ENCODE measurements at places on chromosomes 12 and 14. TPM values are rescaled to one million over a fixed set of nuclear protein-coding genes. Genes with fewer than 3 reads are reported as not detected.
A peak's percentile ranks its signal among the peaks of the same experiment; 100 is the strongest.

DNA sequence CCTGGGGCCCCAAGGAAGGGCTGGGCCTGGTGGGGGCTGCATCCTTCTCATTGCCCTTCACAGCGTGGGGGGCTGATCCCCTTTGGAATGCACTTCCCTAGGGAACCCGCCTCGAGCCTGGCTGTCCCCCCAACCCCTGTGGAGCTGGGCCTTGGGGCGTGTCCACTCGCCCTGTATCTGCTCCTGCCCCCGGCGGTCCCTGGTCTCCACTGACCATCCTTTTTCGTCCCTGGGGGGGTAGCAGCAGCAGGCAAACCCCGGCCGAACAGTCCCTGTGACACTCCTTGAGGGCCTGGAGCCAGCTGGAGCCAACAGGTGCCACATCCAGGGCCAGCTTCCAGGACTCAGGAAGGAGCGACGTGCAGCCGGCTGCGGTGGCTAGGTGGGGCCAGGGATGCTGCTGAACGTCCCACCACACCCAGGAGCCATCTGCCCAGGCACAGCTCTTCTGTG lies 9.4 kb upstream of the GPR132 start:
- DNase-seq = no peak

IL22 gene
- not detected for total RNA-seq

GRCh38 chr12:93689076-93689834 lies 12.1 kb downstream of the CRADD start:
- DNase-seq = no peak

DNA sequence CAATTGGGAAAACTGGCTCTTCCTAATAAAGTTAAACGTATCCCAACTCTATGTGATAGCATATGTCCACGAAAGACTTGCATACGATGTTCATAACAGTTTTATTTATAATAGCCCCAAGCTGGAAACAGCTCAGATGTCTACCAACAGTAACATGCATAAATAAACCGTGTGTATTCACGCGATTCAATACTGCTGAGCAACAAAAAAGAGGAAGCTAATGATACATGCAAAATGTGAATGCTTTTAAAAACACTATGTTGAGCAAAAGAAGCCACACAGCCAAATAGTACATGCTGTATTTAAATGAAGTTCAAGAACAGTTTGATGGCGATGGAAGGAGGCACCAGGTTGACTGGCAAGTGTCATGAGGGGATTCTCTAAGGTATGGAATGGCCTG lies 55.7 kb downstream of the TRIM9 start:
- DNase-seq = no peak

DNA sequence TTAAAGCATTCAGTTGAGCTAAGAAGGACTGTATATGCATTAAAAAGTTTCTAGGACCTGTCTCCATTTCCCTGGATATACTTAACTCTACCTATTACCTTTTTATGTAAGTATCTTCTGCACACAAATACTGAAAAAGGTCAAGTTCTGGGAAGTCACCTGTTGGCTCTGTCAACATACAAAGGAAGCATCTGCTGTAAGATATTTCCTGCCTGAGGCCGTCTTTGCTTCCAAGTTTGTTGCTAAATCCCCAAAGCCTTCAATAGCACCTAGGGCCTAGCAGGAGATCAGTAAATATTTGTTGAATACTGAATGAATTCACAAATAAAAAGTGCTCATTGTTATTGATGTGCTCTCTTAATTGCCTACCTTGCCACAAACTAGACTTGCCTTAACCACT lies 188.4 kb downstream of the DUSP6 start:
- no peak for DNase-seq

GRCh38 chr14:104998801-104999200 lies 13.2 kb downstream of the CLBA1 start:
- no peak for DNase-seq

DNA sequence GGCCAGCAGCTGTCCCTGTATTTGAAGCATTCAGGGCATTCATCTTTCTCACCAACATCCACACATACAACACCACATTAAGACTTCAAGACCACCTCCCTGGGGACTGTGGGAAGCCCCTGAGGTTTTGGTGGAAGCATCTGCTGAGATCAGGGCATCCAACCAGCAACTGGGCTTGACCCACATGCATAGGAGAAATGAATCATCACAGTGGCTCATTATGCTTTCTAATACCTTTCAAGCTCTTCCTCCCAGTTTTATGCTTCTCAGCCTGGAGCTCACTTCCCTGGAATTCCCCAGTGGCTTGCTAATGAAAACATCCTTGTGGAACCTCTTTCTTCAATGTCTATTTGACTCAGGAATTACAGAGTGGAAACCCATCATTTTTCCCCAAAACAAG lies 21.4 kb upstream of the CMKLR1 start:
- peak; percentile 87 for DNase-seq

GRCh38 chr12:132637811-132638210 lies 19.2 kb downstream of the P2RX2 start:
- no peak for DNase-seq

P3H3 gene
- total RNA-seq = 24.1 TPM

- DNase-seq = peak; percentile 78
Measured at GRCh38 chr14:34252227-34252626, 209.8 kb downstream of the SPTSSA start.

- peak; percentile 43 for DNase-seq
Measured at GRCh38 chr14:54420478-54421142, 20.6 kb downstream of the CNIH1 start.

DNA sequence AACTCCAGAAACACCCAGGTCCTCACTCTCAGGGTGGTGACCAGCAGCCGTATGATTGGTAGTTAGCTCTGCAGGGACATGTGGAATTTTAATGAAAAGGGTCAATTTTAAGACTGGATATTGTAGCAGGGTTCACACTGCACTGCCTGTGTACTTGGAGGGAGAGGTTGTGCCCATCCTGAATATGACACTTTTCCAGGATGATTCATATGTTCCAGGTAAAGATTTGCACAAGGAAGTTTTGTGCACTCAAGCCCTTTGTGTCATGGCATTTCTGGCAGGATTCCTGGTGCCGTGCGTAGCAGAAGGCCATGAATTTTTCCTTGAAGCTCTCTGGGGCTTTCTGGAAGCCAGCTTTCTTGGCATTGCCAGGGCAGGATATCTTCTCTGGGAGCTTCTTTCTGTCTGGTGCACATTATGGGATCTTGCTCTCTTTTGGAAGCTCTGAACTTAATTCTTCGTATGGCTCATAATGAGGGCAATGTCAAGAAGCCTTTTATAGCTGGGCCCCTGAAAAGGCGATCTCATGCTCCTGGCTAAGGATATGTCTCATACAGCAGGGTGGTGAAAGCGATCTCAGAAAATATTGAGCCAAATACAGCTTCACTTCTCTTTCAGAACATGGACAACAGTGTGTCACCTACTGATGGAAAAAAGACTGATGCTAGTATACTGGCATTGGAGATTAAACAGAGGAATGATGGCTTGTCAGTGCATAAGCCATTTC lies 1133.9 kb downstream of the AACS start:
- no peak for DNase-seq

- DNase-seq = no peak
Measured at GRCh38 chr14:92519246-92520101, 5.9 kb downstream of the RIN3 start.

DNA sequence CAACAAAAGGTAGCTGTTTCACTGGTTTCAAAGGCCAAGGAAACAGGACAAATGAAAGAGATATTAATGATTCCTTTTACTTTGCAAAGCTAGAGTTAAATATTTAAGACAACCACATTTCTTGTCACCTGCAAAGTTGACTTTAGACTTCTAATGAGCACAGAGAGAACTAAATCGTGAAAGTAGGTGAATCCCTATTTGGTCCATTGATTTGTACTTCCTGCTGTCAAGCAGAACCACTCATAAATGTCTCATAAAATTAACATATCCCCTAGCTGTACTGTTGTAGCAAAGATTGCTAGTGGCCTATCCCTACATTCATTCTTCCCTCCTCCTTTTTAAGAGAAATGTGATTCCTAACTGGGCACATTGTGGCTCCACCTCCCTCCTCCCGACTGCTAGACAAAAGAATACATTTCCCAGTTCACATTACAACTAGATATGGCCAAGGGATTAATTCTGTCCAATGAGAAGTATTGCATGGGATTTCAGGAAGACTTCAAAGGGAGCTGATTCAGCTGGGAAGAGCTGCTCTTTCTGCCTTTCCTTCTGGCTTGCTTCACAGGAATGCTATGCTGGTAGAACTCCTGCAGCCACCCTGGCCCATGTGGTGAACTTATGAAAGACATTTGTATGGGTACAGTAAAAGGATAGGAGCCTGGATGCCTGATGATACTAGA lies 227.5 kb upstream of the ABCD2 start:
- no peak for DNase-seq

PPP1R36 gene
- 0.63 TPM for total RNA-seq

Data from Daoy (cell line).